ENCODE measurements at places on chromosomes 6 and 20.

GRCh38 chr20:22746957-22747356 is 162.6 kb upstream of the FOXA2 start:
- DNase-seq = no peak

DNA sequence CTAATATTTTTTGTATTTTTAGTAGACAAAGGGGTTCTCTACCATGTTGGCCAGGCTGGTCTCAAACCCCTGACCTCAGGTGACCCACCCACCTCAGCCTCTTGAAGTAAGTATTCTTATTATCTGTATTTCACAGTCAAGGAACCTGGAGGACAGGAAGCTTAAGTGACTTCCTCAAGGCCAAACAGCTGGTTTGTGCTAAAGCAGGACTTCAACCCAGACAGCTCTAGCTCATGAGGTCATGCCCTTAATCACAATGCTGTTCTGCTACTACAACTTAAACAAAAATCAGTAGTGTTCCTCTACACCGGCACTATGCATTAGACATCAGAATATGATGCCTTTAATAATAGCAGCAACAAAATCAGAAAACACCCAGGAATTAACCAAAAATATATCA is 168.9 kb downstream of the ADGB start:
- no peak for DNase-seq

DNA sequence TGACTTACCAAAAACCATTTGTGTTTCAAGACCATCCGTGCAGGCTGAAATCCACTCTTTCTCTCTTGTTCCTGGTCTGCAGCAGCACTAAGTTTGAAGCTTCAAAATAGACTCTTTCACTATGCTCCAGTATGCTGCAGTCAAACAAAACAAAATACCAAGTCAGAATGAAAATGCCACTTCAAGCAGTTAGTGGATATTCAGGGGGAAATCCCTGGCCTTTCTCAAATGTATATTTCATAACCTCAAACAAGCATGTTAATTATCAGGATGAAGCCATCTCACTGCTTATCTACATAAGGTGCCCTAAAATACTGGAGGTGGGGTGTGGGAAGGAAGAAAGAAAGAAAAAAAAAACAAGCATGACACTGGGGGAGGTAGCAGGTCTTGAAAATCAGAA is 103.5 kb downstream of the ATXN1 start:
- no peak for DNase-seq

- no peak for DNase-seq
Measured at GRCh38 chr6:68192988-68193387, 442.1 kb upstream of the ADGRB3 start.

GRCh38 chr6:131937226-131937625 is 13.9 kb downstream of the CCN2 start:
- DNase-seq = no peak

DNA sequence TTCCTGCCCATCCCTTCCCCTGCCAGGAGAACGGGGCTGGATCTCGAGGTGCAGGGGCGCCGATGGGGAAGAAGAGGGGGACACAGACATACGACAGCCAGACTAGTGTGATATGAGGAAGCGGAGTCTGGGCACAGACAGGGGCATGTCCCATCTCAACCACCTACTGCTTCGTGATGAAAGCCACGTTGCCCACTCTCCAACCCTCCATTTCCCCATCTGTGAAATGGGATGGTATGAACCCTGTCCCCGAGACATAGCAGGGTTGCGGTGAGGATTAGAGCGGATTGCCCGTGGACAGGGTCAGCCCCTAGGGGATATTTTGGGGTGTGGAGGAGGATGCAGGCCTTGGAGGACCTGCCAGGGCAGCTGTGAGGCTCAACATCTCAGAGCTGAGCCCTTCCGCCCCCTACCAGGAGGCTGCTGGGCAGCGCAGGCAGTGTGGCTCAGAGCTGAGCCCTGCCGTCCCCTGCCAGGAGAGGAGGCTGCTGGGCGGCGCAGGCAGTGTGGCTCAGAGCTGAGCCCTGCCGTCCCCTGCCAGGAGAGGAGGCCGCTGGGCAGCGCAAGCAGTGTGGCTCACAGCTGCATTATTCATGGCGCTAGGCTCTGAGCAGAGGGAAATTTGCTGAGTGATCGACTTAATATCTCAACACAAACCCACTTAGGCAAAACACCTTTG is 71.7 kb downstream of the GRM4 start:
- no peak for DNase-seq

DNA sequence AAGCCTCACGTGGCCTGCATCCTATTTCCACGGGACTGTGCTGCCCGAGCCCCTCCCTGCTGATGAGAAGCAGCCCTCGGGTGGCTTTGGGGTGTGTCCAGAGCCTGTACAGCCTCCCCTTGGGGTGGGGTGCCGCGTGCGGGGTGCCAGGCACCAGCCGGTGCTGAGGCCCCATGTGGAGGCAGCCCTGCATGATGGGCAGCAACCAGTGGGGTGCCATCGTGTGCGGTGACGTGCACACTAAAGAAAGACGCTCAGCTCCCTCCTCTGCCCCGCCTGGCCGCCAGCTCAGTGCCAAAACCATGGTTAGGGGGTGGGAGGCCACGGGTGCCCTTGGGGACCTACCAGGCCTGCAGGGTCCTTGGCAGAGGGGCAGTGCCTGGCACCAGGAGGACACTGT is 26.2 kb downstream of the NTSR1 start:
- no peak for DNase-seq

- no peak for DNase-seq
Measured at GRCh38 chr20:48769069-48769983, 58.5 kb downstream of the PREX1 start.

- DNase-seq = no peak
Measured at GRCh38 chr6:155384321-155384952, 70.2 kb upstream of the TFB1M start.

DNA sequence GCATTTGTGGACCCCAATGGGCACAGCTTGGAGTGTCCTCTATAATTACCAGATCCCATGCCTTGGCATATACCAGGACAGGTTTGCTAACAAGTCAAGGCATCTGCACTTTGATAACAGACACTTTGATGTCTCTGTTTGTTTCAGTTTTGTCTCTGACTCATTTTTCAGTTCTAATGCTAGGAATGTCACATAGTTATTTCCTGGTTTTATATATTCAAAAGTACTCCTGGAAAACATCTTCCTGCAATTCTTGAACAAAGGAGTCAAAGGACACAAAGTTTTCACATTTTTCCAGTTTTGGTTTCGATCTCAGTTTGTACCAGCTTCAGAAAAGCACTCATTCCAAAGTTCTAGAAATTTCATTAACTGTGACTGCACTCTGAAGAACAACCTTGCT is 188.1 kb downstream of the FOXC1 start:
- no peak for DNase-seq
